Right renal pelvis (tissue), 4 donors: ENCODE measurements at places on chromosomes 13 and 19. TPM values are rescaled to one million over a fixed set of nuclear protein-coding genes. Genes with fewer than 3 reads are reported as not detected.

DNA sequence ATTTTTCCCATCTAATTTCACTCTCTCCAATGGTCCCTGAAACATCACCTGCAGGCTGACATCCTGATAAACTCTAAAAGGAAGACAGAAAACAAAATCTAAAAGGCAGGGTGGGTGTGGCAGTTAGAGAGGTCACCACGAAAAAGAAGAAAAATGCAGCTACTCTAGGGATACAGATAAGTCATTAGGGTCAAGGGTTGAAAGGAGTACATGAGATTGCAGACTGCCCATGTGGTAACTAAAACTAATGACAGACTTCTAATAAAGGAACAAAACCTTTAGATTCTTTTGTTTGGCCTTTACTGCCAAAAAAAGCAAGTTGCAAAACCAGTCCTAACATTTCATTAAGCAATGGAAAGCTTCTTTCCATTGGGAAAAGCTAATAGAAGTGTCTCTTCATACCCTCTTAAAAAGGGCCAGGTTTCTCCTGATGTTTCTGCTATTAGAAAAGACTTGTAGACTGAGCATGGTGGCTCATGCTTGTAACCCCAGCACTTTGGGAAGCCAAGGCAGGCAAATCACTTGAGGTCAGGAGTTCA, 31.0 kb downstream of the THSD1 start:
- DNase-seq = no peak

UBL3 gene
- polyA plus RNA-seq = 56.3 TPM

- no peak for DNase-seq
Observed at GRCh38 chr19:3374369-3375112, 8.2 kb downstream of the NFIC start.

DNA sequence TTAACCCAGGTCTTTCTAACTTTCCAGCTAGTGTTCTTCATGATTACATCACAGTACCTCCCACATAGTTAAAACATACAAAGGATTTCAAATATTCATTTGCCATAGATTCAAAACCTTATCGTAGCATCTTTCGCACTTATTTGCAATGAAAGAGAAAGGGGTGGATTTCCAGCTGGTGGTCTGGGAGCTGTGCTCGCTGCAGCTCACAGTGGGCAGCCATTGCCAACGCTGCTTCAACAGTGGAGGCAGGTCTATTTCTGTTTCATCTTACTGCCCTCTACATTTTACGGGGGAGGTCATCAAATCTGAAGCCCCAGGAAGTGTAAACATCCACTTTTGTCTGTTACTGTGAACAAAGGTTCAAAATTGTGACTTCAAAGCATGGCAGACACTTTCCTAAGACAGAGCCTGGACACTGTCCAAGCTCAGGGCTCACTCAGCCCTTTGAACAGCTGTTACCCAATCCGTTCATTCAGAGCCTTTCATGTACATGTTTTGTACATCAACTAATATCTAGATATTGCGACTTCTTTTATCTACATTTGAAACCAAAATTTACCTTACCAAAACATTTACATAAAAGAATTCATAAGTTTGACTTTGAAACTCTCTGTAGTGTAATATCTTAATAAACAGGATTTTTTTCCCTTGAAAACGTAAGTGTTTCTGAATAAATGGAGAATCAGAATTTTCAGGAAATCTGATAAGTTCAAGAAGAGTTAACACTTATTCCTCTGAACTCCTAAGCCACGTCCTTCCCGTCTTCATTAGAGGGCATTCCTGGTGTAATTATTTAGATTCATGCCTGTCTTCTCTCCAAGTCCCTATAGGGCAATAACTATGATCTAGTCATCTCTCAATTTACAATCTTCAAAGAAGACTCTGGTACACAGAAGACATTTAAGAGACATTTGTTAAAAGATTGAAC, 25.1 kb downstream of the STARD13 start:
- no peak for DNase-seq

PIK3R2 gene
- polyA plus RNA-seq = 28.7 TPM

GRCh38 chr13:30510091-30510490, 44.4 kb upstream of the HMGB1 start:
- DNase-seq = no peak

DNA sequence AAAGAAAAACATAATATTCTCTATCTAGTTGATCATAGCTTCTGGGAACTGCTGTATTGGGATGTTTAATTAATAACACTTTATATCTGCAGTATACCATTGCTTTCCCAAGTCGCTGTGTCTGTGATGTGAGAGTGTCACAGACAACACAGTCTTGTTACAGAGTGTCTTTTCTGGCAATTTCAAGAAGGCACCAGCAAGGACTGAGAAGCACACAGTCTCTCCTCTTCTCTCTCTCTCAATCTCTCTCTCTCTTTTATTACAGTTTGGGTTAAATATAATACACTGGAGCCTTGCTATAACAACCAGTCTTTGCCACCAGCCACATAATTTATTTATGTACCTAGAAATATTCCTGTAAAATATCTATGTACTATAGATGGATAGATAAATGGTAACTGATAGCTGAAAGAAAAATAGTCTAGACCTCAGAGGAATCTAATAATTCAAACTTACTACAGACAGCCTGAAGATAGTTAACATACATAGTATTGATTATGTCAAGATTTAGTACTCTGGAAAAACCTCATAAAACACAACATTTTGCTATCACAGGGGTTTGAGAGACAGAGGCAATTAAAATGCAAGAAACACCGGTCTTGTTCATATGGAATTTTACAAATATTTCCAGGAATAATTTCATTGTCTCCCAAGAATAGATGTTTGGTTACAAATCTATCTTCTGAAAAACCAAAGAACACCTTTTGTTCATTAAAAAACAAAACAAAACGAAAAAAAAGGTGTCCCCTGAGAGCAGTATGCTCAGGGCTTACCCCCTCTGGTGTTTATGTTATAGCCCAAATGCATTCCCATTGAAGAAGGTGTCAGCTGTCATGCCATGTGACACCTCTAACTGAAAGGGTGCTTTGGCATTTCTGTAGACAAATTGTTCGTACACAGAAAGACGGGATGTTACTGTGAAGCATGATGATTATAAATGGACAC, 507.8 kb downstream of the TBC1D4 start:
- no peak for DNase-seq
